ENCODE measurements at places on chromosomes 2 and 18.
A peak's percentile ranks its signal among the peaks of the same experiment; 100 is the strongest.

DNA sequence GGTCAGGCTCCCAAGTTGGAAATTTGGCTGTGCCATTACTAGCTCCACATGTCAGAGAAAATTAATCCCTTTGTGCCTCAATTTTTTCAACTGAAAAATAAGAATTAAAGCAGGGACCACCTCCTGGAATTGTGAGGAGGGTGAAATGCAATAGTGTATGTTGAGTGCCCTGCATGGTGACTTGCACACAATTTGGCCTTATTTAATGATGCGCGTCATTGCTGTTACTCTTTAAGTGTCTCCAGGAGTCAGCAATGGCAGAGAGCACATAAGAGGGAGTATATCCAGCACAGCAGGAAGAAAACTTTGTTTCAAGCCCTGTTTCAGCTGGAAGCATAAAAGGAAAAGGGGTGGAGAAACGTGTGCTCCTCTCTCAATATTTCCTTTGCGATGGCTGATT, 215.8 kb downstream of the ALK start:
- DNase-seq: no peak

DNA sequence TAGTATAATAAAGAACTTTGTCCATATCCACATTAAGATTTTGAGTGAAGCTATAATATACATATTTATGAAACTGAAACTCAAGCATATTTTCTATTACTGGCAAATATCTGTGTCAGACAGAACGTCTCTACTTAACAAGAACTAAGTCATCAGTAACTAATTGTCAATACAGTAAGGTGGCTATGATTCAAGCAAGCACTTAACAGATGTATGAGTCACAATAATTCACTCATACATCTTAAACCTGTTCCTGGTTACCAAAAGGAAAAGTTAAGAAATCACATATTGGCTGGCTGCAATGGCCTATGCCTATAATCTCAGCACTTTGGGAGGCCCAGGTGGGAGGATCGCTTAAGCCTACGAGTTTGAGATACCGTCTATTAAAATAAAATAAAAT, 96.0 kb downstream of the SOS1 start:
- DNase-seq: no peak

GRCh38 chr2:234534515-234534914, 37.6 kb upstream of the ARL4C start:
- DNase-seq: no peak

GRCh38 chr2:71151620-71152019, 21.2 kb downstream of the MPHOSPH10 start:
- no peak for DNase-seq

GRCh38 chr2:60148716-60149115, 404.7 kb downstream of the BCL11A start:
- DNase-seq: no peak

DNA sequence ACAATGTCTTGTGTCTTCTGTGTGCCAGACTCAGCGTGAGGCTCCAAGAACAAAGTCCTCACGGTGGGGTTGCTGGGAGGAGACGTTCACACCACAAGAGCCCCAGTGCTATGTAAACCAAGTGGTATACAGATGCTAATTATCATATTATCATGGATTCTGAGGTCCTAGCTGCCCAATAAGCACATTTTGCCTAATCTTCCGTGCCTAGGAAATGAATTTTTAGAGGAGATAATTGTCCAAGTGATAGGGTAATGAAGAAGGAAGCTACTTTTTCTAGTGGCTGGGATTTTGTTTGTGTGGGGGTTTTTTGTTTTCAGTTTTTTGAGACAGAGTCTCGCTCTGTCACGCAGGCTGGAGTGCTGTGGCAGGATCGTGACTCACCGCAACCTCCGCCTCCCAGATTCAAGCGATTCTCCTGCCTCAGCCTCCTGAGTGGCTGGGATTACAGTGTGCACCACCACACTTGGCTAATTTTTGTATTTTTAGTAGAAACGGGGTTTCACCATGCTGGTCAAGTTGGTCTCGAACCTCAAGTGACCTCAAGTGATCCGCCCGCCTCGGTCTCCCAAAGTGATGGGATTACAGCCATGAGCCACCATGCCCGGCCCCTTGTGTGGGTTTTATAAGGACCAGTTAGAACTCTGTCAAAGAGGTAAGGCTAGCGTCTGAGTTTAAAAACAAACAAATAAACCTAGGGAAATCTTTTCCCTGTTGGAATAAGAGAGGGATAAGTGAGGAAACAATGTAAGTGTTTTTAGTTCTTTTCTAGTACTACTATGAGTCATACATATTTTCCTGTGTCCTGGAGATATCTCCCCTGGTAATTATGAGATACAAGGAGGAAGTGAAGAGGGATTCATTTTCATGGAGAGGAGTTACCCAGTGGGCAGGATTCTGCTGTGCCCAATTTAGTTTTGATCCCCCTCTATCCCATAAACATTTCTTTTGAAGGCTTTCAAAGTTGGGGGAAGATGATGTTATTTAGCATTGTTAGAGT, 9.5 kb upstream of the SMAD7 start:
- no peak for DNase-seq

GRCh38 chr2:5164776-5165525, 527.2 kb upstream of the SOX11 start:
- DNase-seq: no peak

- no peak for DNase-seq
Observed at GRCh38 chr2:70709275-70710037, 58.5 kb downstream of the ADD2 start.

- DNase-seq: no peak
Observed at GRCh38 chr18:63559567-63560491, 17.7 kb downstream of the SERPINB12 start.

DNA sequence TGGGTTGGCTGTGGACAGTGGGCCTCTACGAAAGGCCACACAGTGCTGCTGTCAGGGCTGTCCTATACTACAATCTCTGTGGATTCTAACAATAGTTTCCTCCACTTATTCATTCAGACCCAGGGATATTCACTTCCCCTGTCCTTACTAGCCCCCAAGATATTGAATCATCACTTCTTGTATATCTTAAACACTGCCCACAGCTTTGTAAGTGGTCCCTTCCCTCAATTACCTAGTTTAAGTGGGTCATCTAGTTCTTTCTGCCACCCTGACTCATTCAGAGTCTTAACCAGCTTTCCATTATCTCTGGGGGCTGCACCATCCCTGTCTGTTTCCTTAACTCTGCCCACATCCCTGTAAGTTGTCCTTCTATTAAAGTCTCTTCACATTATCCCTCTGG, 69.2 kb downstream of the CD28 start:
- no peak for DNase-seq

GRCh38 chr2:234998404-234999211, 46.8 kb downstream of the SH3BP4 start:
- DNase-seq: no peak

DNA sequence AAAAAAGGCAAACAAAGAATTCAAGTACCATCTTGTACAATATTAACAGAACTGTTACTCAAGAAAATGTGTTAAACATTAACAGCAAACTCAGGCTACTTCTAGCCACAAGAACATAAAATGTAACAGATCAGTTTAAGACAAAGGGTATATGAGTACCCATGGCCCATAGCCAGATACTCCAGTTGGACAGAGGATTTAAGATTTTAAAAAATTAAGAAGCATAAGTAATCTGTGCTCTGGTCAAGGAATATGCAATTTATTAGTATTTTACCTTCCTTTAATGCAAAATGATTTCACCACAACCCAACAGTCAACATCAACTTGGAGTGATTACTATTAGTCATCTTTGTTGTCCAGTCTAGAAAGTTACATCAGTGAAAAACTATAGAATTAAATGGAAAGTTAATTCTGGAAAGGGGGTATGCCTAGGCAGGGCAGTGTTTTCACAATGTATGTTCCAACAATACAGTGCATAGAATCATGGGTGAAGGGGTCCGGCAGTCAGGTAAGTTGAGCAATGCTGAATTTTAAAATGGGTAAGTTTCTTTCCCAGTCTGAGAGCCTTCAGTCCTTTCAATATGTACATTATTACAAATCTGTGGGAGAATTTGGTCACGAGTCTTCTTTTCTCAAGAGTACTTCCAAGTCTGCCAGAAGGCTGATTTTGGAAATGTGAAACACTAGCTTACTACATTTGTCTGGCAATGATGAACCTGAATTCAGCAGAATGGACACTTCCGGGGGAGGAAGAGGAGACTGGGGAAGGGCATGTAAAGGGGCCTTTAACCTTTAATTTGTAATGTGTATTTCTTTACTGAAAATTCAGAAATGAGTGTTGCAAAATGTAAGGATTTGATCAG, 34.5 kb downstream of the SFT2D3 start:
- DNase-seq: no peak

- DNase-seq: no peak
Observed at GRCh38 chr2:142270990-142271389, 140.2 kb upstream of the LRP1B start.

DNA sequence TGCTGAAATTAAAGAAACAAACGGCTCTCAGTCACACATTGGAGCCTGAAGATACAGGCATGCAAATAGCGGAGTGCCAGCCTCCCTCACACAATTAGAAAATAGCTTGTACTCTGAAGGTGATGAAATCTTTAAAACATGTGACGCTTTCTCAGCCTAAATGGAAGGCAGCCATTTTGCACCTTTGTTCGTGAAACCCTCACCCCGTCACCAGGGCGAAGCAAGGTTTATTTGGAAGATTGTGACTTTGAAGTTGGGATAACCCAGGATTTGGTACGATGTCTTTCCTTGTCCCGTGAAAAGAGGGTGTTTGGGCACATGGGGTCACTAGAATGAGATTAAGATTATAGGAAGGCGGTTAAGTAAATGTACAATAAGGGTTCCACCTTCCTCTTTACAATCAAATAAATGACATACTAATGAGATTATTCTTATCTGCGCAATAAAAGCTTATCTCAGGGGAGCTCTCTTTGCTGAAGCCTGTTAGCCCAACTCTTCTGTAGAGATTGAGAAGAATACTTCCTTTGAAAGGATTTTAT, 4.2 kb downstream of the SH3BP4 start:
- DNase-seq: no peak

- DNase-seq: no peak
Observed at GRCh38 chr2:138615257-138615656, 113.7 kb downstream of the SPOPL start.

GRCh38 chr2:73107211-73107926, 5.4 kb downstream of the RAB11FIP5 start:
- no peak for DNase-seq

DNA sequence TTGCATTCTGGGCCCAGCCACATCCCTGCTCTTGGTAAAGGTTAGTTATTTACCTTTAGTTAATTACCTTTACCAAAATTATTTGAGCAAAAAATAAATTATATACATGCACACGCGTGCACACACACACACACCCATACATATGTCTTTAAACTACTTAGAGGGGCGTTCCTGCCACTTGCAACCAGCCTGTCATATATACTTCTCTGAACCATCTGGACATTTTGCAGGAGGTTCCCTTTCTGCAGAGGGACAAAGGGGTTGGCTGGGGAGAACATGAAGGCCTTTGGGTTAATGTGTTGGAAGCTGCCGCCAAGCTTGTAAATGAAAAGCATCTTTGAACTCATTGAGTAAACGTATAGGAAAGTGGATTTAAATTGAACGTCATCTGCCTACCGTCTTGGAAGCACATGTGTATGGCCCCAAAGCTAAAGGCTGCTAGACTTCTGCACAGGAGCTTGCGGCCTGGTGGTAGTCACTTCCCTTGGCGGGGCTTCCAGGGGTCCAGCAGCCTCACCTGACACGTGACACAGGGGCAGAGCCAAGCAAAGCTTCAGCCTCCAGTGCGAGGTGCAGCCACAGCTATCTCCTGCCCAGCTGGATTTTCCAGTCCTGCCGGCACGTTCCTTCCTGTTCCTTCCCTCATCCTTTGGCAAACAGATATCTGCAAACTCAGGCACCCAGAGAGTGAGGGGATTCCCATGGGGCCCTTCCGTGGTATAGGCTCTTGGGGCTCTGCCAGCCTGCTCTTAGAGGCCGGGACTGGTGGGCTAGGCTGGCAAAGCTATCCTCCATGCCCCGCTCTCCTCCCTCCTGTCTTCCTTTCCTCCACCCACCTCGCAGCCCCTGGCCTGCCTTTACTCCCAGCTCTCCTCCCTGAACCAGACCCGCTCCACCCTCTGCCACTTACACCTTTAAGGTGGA, 46.1 kb downstream of the SERTAD2 start:
- peak; percentile 39 for DNase-seq

GRCh38 chr2:88517759-88518201, 65.3 kb upstream of the FOXI3 start:
- no peak for DNase-seq

GRCh38 chr2:15919716-15920434, 20.5 kb upstream of the MYCN start:
- DNase-seq: no peak

DNA sequence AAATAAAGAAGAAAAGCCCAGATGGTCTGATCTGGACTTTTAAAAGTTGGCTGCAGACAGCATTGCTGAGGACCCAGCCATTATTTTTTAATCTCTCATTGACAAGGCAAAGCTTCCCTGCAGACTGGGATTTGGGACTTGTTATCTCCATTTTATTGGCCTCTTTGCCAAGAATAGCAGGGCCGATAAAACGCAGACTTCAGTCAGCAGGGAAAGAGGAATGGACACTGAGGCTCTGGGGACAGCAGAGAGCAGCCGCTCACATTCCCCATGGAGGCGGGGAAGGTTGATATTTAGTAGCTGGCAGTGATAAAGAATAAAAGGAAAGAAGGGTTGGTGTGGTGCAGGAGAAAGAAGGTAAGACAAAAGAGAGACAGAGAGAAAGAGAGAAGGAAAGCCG, 350.1 kb upstream of the PIK3C3 start:
- DNase-seq: no peak

GRCh38 chr2:9045595-9045994, 42.1 kb upstream of the MBOAT2 start:
- no peak for DNase-seq

DNA sequence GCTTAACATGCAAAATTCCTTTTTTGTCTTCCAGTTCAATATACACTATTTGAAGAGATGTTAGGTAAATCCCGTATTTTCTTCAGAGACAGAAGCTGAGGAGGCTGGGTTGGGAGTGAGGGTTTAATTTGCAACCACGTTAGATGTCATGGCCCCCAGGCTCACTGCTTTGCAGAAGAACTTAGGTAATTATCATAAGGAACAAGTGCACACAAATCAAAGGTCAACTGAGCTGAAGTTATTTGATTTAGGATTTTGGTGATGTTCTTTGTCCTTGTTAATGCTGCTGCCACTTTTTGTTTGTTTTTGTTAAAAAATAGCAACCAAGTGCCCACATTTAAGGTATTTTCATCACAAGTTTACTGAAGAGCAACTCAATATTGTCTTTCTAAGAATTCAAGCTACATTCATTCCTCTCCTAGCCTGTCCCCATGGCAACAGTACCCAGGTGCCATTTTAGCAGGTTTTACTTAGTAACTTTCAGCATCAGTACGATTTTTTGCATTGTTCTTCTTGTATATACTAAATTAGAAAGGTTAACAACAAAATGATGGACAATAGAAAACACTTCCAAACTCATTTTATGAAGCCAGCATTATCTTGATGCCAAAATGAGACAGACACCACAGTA, 62.9 kb upstream of the NDUFV2 start:
- no peak for DNase-seq

- DNase-seq: no peak
Observed at GRCh38 chr2:231571661-231572191, 20.9 kb upstream of the TEX44 start.

GRCh38 chr2:187050409-187050998, 201.5 kb upstream of the ZSWIM2 start:
- no peak for DNase-seq

All from activated CD8-positive, alpha-beta memory T cell treated with anti-CD3 and anti-CD28 coated beads, Interleukin-2, amount 10 ng/mL, durations not matched to agents 7 days and 5 days (primary cell).